ENCODE measurements at places on chromosomes 6 and 20.

GRCh38 chr6:45652416-45652815, 274.7 kb upstream of the SUPT3H start:
- no peak for DNase-seq

DNA sequence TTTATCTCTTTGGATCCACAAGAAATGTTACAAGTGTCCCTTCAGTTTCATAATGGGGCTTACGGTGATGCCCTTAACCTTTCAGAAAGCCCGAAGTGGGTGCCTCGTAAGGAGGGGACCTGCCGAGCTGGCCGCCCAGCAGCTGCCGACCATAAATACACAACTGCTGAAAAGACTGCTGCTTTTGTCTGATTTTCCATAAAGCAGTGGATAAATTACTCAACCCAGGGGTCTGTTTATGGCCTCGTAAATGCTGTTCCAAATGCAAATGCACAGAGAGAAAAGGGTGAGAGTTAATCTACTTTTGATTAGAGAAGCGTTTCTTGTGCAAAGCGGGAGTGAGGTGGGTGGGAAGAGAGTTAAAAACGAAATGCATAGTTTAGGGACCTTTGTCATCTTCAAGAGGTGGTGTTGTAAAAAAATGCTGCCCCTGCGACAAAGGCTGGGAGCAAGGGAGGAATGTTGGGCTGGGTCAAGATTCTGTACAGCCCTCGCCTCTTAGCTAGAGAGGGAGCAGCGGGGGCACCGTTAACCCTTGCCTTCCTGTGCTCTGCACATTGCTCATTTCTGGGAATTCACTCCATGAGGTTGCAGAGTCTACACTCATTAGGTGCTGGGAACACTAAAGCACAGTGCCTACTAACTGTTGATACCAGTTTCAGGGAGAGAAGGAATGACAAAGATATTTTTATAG, 112.0 kb upstream of the MTHFD1L start:
- DNase-seq: no peak

GRCh38 chr20:48706116-48706656, 121.6 kb downstream of the PREX1 start:
- no peak for DNase-seq

DNA sequence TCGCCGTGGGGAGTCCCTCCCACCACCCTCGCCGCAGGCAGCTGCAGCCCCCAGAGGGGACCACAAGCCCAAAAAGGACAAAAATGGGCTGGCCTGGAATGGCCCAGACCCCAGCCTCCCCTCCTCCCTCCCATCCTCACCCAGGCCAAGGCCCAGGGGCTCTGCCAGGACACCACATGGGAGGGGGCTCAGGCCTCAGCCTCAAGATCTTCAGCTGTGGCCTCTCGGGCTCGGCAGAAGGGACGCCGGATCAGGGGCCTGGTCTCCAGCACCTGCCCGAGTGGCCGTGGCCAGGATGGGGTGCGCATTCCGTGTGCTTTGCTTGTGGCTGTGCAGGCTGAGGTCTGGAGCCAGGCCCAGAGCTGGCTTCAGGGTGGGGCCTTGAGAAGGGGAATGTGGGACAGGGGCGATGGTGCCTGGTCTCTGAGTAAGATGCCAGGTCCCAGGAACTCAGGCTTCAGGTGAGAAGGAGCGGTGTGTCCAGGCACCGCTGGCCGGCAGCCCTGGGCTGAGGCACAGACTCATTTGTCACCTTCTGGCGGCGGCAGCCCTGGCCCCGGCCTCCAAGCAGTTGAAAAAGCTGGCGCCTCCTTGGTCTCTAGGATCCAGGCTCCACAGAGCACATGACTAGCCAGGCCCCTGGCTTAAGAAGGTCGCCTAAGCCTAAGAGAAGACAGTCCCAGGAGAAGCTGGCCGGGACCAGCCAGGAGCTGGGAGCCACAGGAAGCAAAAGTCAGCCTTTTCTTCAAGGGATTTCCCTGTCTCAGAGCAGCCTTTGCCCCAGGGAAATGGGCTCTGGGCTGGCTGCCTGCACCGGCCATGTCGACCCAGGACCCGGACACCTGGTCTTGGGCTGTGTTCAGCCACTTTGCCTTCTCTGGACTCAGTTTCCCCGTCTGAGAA, 35.2 kb upstream of the MRGBP start:
- DNase-seq: no peak

DNA sequence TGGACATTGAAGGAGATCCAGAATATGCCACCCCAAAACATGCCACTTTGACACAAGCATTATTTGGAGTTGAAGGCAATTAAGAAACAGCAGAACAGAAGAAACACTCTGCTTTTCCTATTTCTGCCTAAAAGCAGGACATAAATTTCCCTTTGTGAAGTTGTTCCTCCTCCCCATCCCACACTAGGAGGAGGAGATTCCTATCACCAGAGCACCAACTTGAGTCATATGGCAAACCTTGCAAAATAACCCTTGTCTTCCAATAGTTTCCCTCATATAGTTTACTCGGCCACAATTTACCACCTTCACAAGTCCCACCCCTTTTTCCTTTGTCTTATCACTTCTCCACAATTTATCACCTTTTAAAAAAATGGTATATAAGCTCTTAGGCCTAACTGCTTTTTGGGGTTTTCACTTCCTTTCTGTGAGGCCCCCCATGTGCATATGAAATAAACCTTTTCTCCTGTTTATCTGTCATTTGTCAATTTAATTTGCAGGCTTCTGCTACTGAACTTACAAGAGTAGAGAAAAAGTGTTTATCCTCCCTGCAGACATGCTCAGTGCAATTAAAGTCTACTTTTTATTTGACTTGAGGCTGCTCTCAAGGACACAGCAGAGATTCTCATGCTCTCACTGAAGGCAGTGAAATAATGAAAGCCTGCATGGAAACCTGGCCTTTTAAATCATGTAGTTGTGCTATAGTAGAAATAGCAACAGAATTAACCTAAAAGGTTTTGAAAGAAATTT, 2.8 kb upstream of the RAB23 start:
- no peak for DNase-seq

GRCh38 chr6:82646231-82646615, 282.6 kb downstream of the TPBG start:
- DNase-seq: no peak

GRCh38 chr6:36625158-36625919, 31.2 kb downstream of the SRSF3 start:
- DNase-seq: no peak

DNA sequence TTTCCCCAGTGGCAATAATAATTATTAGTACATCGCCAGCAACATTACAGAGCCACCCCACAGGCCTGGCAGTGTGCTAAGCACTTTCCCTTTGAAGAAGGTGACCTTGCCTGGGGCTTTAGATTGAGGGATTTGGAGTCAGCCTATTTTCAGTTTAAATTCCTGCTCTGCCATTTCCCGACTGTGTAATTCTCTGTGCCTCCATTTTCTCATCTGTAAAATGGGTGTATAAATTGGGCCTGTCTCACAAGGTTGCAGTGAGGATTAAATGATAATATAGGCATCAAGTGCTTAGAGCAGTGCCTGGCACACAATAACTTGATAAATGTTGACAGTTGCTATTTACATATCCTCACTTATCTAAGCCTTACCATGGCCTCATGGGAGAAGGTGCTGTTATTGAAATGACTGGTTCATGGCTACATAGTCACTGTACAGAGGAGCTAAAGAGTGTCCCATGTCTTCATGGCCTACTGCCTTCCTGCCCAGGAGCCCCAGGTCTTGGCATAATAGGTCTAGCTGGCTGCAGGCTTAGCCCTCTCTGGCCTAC, 5.1 kb upstream of the SCRT2 start:
- no peak for DNase-seq

GRCh38 chr6:116314878-116315277, 35.1 kb upstream of the TSPYL1 start:
- DNase-seq: no peak

DNA sequence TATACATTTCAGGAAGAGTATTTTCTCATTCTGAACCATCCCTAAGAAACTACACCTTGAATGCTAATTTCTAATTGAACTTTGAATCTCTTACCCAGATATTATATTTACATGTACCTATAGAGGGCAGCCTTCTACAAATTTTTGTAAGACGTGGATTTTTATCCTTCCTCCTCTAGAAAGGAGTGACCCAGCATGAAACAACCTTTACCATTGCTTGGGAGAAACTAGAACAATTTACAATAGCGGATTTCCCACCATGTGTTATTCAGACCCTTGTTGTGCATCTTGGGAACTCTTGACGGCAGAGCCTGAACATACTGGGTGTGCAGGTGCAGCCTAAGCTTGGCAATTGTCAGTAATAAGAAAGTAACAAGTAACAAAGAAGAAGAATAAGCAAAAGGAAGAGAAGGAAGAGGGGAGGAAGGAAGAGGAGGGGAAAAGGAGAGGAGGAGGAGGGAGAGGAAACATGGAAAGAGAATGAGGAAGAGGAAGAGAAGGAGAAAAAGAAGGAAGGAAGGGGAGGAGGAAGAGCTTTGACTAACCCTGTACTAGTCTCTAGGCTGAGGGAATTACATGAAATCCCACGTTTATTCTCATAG, 10.8 kb upstream of the TAAR1 start:
- DNase-seq: no peak
